ENCODE measurements at places on chromosomes 3 and 15. TPM values are rescaled to one million over a fixed set of nuclear protein-coding genes. Genes with fewer than 3 reads are reported as not detected.

The KBTBD8 gene
- total RNA-seq: 18.5 TPM

The EPHA6 gene
- total RNA-seq: 83.7 TPM

The MAGI1 gene
- total RNA-seq: 108 TPM

The CCDC80 gene
- 10.4 TPM for total RNA-seq

The PLXND1 gene
- 26.8 TPM for total RNA-seq

The FGD5 gene
- 5.5 TPM for total RNA-seq

The CAMP gene
- total RNA-seq: not detected

The PSTPIP1 gene
- 0.23 TPM for total RNA-seq

The CYP1A1 gene
- total RNA-seq: 0.23 TPM

The SI gene
- total RNA-seq: under 0.01 TPM

The CHDH gene
- total RNA-seq: 3.9 TPM

The CTXN2 gene
- total RNA-seq: 1.6 TPM

The OIP5 gene
- total RNA-seq: 3.9 TPM

The ADAMTS7 gene
- total RNA-seq: 6.0 TPM

The TKT gene
- 119 TPM for total RNA-seq

The GOLGA8J gene
- total RNA-seq: 0.23 TPM

The TTLL13 gene
- not detected for total RNA-seq

The SUMF1 gene
- total RNA-seq: 31.4 TPM

The RETNLB gene
- not detected for total RNA-seq

Measured in diencephalon (tissue), 1 donor.